Activated T-cell treated with anti-CD3 and anti-CD28 coated beads for 24 hours (primary cell): ENCODE measurements at places on chromosomes 2 and 18.

DNA sequence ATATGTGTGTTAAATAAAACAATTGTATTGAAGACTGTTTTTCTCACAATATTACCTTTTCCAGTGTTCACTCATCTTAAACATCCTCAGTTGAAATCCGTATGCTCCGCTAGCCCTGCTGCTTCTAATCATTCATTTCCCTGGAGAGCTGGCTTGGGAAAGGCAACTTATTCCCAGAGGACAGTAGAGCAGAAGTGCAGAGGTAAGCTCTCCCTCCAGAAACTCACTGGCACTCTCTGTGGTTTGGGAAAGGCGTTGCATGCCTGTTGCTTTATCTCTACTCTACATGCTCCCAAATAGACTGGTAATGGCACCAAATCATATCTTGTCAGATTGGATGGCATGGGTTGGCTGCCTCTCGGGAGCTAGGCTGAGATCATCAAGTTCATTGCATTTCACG, 117.1 kb upstream of the BOD1L2 start:
- no peak for DNase-seq

DNA sequence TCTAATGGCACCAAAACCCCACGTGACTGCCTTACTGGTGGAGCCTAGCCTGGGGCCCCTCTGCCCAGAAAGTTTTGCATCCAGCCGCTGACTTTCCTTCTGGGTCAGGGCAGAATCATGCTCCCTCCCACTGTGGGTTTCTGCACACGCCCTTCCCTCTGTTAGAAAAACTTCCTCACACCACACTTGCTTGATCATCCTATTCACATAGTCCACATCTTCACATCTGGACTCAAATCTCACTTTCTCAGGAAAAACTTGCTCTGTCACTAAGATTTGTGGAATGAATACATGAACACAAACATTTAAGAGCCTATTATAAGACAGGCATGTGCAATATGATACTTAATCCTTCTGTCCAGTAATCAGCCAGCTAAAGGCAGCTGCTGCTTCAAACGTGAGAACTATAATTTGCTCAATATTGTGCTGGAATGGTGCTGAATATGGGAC, 274.7 kb downstream of the RND3 start:
- DNase-seq, result no peak

DNA sequence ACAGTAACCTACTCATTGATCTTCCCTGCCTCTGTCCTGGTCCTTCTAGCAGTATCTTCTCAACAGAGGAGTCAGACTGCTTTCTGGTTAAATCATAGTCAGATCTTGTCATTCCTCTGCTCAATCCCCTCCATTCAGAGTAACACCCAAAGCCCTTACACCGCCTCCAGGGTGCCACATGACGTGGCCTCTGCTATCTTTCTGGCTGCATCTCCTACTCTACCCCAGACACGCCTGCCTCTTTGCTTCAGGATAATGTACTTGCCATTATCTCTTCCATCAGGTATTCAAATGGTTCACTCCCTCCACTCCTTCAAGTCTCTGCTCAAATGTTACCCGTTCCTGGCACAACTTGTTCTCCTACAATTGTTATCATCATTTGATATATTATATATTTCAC, 36.3 kb upstream of the ACVR2A start:
- no peak for DNase-seq

GRCh38 chr2:129713337-129713736, 266.1 kb upstream of the RAB6C start:
- no peak for DNase-seq

GRCh38 chr2:165586019-165586418, 116.5 kb downstream of the CSRNP3 start:
- DNase-seq, result no peak

GRCh38 chr2:175036582-175037018, 31.4 kb upstream of the CHN1 start:
- DNase-seq, result no peak

GRCh38 chr2:202450785-202451184, 74.7 kb downstream of the BMPR2 start:
- no peak for DNase-seq

DNA sequence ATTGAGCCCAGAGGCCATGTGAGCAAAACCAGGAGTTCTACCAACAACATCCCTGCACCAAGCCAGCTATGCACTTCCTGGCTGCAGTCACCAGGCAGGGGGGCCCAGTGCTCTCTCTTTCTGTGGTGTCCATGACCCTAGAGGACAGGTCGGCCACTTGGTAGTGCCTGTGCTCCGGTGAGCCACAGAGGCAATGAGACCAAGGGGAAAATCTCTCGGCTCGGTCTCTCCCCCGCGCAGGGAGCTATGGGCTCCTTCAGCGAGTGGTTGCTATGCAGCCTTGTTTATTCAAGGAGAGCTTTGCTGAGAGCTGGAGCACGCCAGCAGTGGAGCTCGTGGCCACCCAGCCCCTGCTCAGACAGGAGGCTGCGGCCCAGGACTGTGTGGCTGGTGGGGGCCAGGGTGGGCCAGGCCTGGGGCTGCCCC, at the start of gene TOGARAM2:
Gene TOGARAM2, plus strand, starts transcription at position 283 of the 426 bp plus-strand sequence. CDS start 13,537 bp downstream, outside the sequence.
- no peak for DNase-seq

DNA sequence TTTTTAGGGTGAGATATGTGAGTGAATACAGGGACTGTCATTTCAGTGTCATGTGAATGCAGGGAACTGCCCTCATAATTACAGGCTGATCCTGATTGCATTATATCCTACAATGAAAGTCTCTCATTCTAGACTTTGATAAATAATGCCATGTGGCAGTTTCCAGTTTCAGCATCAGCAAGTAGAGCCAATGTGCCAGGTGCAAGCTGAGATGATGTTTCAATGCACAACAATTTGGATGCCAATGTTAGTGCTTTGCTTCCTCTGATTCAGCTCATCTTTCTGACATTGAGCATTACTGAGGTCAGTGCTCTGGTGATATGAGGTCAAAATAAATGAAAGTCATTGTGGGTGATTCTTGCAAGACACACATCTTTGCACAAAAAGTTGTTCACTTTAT, 63.7 kb upstream of the TFPI start:
- DNase-seq, result no peak

DNA sequence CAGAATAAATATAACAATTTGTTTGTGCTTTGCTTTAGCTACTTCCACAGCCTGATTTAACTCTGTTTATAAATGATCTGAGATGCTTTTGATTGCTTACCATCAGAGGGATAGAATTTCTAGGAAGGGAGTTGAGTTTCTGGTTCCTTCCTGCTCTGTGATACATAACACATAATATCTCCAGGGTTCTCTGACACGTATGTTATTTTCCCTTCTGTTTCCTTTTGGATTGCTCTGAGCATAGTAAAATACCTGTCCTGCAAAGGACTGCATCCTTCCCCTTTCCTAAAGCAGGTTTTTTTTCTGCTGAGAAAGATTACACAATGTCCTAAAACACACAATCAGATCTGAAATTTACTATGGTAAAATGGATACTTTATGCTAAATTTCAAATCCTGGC, 76.1 kb downstream of the CABYR start:
- no peak for DNase-seq

DNA sequence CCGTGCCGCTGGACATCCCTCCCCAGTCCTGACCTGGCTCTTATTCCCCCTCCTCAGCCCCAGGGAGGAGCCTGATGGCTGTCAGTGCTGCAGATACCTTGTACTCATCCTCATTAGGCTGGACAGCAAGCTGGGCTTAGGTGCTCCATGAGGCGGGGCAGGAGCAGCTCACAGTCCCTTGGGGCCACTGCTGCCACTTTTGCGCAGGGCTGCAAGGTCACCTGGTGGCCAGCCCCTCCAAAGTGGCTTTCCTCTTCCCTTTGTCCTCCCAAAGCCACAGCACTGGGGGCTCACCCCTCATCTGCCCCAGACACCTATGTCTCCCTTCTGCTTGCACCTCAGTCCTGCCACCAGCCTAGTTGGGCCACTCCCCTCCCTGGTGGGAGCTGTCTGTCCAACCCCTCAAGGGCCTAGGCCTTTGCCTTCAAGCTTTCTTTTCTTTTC, 60.8 kb downstream of the FAM168B start:
- DNase-seq, result no peak

DNA sequence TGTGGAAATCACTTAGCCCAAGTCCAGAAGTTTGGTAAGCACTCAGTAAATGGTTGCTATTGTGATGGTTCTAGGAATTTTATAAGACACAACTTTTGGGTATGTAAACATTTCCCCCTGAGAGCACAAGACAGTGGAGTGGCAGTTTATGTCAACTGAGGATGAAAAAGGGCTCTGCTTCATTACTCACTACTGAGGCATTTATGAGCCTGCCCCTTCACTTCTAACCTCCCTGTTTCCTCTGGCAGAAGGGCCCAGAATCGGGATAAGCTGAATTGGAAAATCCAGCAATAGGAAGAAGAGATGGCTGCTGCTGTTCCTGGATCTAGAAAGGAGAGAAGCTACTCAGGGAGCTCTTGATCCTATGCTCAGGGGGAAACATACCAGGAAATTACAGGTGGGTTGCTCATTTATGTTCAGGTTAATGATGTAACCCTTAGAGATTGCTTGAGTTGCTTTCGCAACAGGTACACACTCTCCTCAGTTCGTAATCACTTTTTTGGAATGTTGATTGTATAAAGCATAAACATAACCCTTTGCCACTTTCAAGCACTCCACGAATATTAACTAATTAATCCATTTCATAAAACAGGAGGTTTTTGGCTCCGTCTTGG, 46.3 kb downstream of the ADCYAP1 start:
- DNase-seq, result no peak

- DNase-seq, result no peak
These were observed 845 bp upstream of the MYCN start for GRCh38 chr2:15939556-15939853.

- DNase-seq, result no peak
These were observed 188.6 kb downstream of the CD226 start for GRCh38 chr18:69759046-69759445.

GRCh38 chr2:102159295-102159694, 16.7 kb downstream of the IL1R1 start:
- DNase-seq, result no peak

DNA sequence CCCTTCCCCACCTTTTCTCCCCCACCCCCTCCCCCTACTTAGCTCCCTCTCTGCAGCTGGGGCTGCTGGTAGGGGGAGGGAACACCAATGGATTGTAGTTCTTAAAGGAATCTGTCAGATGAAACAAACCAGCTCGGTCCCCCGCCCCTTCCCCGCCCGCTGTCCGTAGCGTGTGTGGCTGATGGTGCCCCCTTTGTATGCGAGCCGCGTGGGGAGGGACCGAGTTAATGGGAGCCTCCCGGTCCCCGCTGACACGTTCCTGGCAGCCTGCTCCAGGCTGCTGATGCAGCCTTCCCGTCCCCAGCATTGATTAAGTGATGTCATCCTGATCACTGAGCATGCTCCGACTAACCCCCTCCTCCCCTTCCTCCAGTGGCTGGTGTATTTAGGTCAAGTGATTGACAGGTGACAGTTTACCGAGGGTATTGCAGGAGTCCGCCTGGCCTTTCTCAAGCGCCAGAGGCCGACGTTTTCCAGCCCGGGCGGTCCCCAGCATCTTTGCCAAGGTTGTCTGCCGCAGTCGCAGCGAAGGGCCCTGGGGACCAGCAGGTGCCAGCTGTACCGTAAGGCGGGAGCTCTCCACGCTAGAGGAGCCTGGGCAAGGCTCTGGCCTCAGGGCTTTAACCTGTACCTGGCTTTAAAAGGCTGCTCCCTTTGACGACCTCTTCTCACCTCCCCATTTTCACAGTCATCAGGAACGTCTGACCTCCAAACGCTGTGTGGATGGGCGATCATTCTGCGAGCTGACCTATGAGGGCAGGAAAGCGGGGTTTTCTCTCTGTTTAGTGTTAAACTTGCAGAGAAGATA, 1.8 kb downstream of the KIF5C start:
- DNase-seq, result peak; percentile 23

- no peak for DNase-seq
These were observed 48.5 kb downstream of the TPO start for GRCh38 chr2:1461507-1462390.

DNA sequence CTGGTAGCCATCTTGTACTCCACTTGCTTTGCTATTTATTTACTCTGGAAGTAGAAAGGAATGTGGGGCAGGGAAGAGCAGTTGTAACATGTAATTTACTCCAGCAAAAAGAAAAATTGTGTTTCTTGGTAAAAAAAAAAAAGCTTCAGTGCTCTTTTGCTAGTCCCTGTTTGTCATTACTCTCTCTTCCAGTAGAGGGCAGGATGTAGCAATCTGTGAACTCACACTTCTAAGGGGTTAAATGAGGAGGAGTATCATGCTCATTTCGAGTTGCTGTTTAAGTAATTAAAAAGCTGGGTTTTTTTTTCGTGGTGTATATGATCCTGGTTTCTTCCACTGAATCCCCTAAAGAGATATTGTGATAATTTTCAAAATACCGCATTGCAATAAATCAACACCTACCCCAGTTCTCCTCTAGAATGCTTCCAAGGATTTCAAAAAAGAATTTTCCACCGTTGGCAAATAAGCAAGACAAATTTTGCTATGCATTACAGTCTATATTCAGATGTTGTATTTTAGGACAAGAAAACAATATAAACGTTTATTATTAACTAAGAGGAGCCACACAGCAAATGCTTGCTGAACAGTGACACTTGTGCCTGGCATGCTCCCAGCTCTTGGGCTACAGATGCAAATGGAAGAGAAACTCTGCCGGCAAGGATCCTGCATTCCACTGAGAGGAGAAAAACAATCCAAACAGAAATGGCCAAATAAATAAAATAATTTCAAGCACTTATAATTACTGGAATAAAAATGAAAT, 261.6 kb downstream of the ASXL3 start:
- DNase-seq, result no peak

DNA sequence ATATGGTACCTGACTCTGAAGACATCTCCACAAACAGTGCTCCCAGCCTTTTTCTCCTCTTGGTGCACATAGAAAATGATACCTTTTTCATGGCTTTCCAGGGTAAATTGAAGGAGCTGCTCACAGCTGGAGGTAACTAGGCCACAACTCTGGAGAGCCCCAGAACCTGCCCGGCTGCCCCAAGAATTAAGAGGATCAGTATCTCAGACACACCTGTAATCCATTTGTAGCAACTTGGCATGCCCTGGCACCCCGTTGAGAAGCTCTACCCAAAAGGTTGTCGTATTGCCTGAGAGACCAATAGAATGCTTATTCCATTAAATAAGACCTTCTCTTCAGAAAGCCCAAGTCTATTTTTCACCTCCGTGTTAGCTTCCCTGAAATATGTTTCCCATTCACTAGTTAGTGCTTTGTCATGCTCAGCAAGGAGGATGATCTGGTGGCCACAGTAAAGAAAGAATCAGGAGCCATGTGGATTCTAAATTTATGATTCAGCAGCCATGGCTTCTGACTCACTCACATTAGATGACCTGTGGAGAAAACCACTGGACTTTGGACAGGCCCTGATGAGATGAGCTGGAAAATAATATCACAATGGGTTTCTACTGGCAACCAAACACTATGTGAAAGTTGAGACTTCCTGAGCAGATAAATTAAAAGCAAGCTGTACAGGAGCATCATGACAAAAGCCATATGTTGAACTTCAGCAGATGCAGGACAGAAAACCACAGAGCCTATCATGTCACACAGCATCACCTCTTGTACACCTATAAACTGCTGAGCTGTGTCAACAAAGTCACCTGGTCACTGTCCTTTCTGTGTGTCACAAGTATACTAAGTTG, 253.3 kb upstream of the OSR1 start:
- DNase-seq, result no peak

DNA sequence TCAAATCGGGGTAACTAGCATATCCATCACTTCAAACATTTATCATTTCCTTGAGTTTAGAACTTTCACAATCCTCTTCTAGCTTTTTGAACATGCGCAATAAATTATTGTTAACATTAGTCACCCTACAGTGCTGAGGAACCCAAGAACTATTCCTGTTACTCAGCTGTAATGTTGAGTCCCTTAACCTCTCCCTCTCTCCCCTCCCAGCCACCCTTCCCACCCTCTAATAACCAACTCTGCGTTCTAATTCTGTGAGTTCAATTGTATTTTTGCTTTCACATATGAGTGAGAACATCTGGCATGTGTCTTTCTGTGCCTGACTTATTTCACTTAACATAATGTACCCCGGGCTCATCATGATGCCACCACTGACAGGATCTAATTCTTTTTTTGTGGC, 78.6 kb upstream of the RANBP2 start:
- no peak for DNase-seq
